ENCODE measurements at places on chromosomes 2 and 18.

- no peak for DNase-seq
These were observed 43.2 kb upstream of the PSME4 start for GRCh38 chr2:54013996-54014395.

GRCh38 chr18:54983041-54983686, 23.9 kb upstream of the CCDC68 start:
- DNase-seq = no peak

- DNase-seq = no peak
These were observed 26.7 kb downstream of the LYPD6 start for GRCh38 chr2:149357058-149357457.

GRCh38 chr2:235966396-235966795, 201.8 kb downstream of the GBX2 start:
- DNase-seq = no peak

DNA sequence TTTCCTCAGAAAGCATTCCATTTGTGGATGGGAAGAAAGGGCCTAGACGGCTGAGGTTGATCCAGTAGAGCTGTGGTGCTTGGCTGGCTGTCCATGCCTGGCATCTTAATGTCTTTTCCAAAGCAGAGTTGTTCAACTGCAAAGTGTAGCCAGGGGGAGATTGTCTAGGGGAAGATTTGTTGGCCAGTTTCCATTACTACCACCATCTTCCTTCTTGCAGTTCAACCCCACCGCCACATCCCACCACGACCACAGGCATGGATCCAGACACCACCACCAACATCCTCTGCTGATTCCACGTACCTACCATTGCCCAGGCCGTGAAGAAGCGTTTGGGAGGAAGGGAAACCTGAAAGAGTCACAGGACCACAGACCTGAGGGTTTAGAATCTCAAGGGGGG, 50.7 kb upstream of the HAAO start:
- no peak for DNase-seq

DNA sequence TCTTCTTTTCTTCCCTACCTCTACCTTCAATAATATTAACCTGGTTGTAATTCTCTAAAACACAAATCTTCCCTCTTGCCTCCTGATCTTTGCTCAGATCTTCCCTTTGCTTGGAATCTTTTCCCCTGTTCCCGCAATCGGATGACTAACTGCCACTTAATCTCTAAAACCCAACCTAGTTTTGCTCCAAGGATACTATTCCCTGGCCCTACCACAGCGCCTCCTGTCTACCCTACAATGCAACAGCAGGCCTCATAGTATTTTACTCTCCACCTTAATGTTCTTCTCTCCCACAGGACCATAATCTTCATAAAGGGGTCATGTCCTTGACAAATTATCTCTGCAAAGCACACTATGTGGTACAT, 246.8 kb upstream of the TNP1 start:
- no peak for DNase-seq

- DNase-seq = no peak
These were observed 221.4 kb upstream of the ST6GAL2 start for GRCh38 chr2:107107351-107107750.

DNA sequence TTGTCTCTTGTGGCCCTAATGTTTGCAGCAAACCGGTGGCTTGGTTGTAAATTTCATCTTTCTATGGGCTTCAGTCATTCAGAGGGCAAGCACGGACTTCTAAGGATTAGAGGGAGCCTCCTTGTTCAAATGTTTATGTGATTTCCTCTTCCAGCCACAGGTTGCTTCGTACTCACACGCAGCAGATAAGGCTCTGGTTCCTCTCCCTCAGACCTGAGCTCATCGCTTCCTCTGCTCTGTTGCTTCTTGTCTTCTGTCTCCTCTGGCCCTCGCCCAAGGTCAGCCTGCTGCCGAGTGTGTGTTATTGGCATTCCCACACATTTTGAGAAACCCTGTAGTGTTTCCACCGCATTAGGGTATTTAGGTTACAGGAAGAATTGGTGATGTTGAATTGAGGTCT, 44.0 kb downstream of the MYL12B start:
- DNase-seq = no peak

GRCh38 chr2:169641464-169641863, 52.7 kb downstream of the CFAP210 start:
- DNase-seq = no peak

GRCh38 chr2:98460573-98461497, 16.2 kb downstream of the INPP4A start:
- DNase-seq = no peak

- no peak for DNase-seq
These were observed 748.1 kb upstream of the LRATD1 start for GRCh38 chr2:13884291-13884976.

DNA sequence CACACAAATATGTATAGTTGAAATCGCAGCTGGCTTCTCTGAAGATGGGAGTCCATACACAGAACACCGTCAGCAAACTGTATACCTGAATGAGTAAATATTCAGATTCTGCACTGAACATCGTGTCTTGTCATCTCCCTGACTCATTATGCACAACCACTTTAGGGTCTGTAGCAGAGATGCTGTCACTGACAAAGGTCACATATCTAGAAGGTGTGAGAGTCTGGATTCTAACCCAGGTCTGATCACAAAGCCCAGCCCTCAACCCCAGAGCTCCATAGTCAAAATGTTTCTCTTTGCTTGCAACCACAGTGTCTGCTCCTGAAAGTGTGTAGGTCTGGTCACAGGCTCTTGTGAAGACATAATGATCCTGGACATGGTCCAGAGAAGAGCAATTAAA, 78.3 kb upstream of the PAX8 start:
- no peak for DNase-seq

DNA sequence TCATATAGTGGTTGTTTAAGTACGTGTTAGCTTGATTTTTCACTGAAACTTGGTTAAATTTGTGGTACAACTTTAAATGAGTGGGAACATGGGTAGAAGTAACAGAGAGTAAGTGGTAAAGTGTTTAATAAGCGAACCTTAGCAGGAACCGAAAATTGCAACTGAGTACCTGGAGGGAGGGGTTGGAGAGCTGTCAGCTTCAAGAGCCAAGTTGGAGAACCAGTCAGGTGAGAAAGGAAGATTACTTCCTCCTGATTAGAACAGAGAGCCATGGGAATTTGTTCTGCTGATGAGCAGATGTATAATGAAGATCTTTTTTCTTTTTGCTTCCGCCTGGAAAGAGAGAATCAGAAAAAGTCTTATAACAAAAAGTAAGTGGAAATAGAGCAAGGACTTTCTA, 158.4 kb upstream of the CDH7 start:
- no peak for DNase-seq

- no peak for DNase-seq
These were observed 112.9 kb downstream of the PLB1 start for GRCh38 chr2:28608500-28609424.

GRCh38 chr18:2853926-2854664, 7.3 kb downstream of the EMILIN2 start:
- DNase-seq = no peak

DNA sequence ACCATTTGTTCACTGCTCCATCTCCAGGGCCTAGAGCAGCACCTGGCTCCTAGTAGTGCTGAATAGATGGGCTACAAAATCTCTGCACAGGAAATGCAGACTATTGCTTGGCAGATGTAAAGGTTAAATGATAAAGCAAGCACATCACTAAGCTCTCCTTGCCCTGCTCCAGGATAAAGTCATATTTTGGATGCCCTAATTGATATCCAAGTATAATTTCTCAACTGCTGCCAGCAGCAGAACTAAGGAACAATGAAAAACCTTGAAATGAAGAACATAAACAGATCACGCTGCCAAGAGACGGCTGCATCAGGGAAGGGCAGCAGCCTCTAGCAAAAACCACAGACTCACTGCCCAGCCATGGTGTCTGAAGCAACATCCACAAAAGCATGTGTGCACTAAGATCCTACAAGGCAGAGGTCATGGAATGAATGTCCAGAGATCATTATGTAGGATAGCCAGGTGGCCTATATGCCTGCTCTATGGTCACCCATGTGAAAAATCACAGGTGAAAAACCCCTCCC, 134.7 kb downstream of the TMEM163 start:
- DNase-seq = no peak

DNA sequence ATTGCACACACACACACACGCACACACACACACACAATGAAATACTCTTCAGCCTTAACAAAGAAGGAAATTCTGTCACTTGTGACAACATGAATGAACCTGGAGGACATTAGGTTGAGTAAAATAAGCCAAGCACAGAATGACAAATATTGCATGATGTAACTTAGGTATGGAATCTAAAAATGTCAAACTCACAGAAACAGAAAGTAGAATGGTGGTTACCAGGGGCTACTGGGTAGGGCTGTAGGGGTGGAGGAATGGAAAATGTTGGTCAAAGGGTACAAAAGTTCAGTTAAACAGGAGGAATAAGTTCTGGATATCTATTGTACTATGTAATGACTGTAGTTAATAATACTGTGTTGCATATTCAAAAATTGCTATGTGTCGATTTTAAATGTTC, 29.5 kb downstream of the SCN2A start:
- DNase-seq = no peak

DNA sequence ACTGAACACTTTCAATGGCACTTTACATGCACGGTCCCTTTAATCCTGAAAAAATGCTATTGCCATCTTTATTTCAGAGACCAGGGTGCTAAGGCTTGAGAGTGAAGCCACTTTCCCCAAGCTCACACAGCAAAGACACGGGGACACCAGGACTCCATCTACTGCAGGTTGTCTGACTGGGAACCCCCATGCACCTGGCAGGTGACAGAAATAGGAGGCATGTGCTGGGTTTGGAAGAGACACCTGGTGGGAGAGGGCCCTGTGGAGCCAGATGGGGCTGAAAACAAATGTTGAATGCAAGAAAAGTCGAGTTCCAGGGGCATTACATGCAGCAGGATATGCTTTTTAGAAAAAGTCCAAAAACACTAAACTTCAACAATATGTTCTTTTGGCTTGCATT, 5.2 kb upstream of the EHD3 start:
- DNase-seq = no peak

DNA sequence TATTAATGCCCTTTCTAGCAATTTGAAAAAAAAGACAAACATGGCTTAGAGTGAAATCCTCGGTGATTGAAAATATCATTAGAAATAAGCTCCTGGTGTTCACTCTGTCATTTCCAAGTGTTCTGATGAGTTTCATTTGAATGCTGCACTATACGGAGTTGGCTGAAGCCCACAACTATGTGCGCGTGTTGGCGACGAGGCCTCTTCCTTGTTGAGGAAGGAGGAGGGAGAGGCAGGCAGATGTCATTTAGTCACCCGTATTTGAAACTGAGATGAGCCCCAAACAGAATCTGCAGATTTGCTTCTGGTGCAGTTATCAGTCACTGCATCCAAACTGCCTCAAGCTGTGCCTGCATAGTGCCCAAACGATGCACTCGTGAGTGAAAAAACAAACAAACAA, 23.5 kb upstream of the SKOR2 start:
- no peak for DNase-seq

GRCh38 chr2:203484266-203485112, 50.6 kb downstream of the RAPH1 start:
- peak; percentile 3 for DNase-seq

DNA sequence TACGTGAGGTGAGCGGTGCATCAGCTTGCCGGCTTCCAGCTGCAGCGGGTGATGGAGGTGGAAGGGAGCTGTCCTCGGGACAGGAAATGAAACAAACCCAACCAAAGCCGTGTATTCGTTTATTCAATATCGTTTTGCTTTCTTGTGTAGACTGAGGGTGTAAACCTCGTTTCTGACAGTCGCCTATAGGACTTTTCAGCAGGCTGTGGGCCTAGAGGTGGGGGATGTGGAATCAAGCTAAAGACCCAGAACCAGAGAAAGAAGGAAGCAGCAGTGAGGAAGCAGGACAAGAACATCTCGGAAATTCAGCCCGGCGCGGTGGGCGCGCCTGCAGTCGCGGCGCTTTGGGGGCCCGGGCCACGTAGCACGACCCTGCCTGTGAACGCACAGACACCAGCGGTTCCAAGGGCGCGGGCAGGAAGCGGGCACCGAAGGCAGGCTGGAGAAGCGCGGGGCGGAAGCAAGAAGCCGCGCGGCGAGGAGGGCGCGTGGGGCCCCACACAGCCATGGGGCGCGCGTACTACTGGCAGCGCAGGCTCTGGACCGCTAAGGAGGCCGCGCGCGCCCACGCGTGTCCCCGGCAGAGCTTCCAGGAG, 755 bp upstream of the ATP9B start:
- no peak for DNase-seq

DNA sequence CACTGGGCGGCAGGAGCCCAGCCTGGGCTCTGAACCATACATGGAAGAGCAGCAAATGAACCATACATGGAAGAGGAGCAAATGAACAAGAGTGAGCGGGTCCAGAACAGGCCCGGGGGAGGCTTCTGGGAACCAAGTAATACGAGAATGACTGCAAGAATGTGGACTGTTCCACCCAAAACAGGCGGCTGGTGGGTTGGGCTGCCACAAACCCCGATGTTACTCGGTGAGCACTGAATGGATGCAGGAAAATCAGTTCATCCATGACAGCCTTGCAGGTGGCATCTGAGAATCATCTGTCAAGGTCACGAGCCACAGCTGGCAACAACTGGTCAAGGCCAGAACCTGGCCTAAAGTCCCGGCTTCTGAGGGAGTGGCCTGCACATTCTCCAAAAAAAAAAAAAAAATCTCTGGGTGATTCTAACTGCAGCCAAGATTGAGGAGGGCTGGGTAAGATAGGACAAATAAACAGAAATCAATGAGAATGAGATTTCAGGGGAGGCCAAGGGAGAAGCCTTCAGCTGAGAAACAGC, 106.1 kb downstream of the ZNF516 start:
- DNase-seq = no peak

- no peak for DNase-seq
These were observed 939.2 kb upstream of the NRXN1 start for GRCh38 chr2:51971136-51971535.

DNA sequence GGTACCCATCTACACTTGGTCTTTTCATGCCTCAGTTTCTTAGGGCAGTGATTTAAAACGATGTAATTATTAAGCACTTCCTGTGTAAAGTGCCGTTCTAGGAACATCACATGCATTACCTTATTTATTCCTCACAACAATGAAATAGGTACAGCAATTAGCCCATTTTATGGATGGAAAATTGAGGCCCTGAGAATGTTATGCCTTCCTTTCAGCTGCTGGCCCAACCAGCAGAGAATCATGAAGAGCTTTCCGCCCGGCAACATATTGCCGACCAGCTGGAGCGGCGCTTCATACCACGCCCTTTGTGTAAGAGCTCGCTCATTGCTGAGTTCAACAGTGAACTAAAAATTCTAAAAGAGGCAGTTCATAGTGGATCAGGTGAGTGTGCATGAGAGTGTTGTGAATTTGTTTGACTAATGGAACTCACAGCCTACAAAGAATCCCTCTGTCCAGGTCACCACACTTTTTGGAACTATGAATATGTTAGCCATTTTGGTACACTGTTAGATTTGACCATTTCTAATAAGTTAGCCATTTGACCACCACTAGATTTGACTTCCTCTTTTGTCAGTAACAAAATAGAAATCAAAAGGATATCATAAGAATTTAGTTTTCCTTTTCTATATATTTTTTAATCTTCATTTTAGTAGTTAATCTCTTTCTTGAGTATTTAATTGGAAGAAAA, 25.6 kb upstream of the RPE start:
- no peak for DNase-seq

Measured in amygdala (tissue), 56 donors.